T-helper 17 cell (primary cell): ENCODE measurements at places on chromosomes 6 and 20.
A peak's percentile ranks its signal among the peaks of the same experiment; 100 is the strongest.

GRCh38 chr6:6006006-6006427, 708 bp downstream of the NRN1 start:
- DNase-seq, result no peak

DNA sequence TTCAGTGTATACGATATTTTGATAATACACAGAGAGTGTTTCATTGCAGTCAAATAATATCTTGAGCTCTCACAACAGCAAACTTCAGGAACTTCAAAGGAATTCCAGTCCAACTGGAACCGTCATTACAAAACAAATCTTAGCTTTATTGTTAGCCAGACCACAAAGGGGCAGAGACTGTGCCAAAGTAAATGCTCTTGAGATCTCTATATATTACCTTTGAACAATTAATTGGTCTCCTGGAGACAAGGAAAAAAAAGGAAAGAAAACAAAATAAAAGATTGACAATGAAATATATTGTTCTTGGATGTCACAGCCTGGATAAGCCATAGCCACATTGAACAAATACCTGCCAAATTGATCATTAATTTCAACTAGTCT, 70.0 kb downstream of the FOXC1 start:
- DNase-seq, result no peak

GRCh38 chr6:30490026-30490876, 942 bp downstream of the HLA-E start:
- DNase-seq, result peak; percentile 62

- no peak for DNase-seq
Measured at GRCh38 chr6:52787917-52788316, 15.7 kb downstream of the GSTA1 start.

DNA sequence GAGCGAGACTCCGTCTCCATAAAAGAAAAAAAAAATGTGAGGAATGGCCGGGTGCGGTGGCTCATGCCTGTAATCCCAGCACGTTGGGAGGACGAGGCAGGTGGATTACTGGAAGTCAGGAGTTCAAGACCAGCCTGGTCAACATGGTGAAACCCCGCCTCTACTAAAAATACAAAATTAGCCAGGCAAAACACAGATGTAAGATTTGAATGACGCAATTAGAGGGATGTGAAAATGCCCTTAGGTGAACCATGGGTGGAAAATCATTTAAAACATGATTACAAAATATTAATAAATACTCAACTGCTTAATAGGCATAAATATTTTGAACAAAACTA, 20.9 kb downstream of the COL9A3 start:
- no peak for DNase-seq

DNA sequence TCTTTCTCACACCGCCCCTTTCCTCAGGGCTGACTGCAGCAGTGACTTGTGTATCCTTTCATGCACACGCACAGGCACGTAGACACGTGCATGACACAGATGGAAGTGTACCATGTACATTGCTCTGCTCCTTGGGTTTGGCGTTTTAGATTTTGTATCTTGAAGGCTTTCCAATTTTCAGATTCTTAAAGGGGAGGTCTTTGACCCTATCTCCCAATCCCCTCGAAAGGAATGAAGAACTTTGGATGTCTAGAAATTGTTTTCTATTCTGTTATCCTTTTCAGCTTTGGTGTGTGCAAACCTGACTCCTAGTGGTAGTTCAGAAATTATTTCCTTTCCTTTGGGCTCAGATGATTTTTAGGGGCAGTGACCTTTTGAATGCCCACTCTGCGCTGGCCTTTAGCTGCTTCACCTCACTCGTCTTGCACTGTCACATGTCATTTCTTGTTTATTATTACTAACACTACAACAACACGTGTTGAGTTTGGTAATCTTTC, 63.0 kb downstream of the HIVEP1 start:
- DNase-seq, result no peak

DNA sequence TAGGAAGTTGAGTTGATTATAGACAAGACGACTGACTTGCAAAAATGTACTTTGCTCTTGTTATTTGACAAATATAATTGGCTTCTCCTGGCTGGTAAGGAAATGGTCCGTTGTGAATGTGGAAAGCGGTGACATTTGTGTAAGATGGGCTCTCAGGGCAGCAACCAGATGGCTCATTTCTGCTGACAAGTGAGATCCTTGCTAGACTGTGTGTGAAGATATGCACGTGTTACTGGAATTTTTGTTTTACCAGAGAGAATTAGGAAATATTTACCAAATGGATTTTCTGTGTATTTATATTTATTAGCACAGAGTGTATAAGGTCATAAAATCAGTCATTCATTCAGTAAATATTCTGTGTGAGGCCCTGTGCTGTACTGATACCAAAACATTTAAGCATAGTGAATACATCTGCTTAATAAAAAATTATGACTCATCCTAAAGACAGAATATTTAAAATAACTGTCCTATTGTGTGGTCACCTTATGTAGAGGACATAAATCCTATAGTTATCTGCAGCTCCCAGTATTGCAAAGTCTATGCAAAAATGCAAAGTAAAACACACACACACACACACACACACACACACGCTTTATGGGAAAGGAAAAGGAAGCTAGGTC, 109.9 kb upstream of the ASF1A start:
- no peak for DNase-seq

- no peak for DNase-seq
Measured at GRCh38 chr20:43938932-43939761, 24.5 kb downstream of the TOX2 start.

- no peak for DNase-seq
Measured at GRCh38 chr6:116446399-116446798, 14.8 kb upstream of the CALHM6 start.

- DNase-seq, result no peak
Measured at GRCh38 chr6:168004023-168004422, 6.6 kb downstream of the KIF25 start.

- DNase-seq, result no peak
Measured at GRCh38 chr6:83155794-83156193, 37.3 kb downstream of the PGM3 start.

- DNase-seq, result no peak
Measured at GRCh38 chr6:116003668-116004067, 57.0 kb downstream of the FRK start.

DNA sequence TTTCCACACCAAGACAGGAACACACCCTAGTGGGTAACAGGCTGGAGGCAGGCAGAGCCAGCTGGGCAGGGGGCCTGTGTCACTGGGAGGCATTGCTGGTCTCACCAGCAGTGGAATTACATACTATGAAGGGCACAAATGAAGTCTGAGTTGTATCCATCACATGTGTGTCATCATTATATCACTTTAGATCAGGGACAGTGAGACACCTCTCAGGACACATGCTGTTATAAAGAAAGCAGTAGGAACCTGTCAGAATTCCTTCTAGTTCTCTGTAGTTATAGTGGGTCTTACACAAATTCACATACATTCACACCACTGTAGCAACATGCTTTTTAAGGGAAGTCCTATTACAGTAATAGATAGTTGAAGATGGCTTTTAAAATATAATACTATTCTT, 63.5 kb upstream of the FYN start:
- DNase-seq, result no peak

DNA sequence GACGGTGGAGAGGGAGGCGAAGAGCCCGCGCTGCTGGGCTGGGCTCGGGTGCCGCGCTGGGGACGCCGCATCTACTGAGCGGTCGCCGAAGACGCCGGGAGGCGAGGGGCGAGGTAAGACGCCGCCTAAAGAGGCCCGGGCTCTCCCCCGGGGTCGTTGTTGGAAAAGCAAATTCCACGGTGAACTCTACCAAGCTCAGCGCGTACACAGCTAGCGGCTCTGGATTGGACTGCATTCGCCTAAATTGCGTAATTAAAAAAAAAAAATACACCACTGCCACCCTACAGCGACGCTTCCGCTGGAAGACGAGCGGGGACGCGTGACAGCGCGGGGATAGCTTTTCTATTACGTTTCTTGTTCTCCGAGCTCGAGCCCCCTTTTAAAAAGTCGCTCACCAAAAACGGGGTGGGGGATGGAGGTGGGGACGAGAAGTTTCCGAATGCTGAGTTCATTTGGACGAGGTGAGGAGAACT, 92.0 kb upstream of the PRDM1 start:
- DNase-seq, result peak; percentile 34
